NCI-H82 (cell line): ENCODE measurements at places on chromosomes 3 and 15.

GRCh38 chr3:139561959-139562676 is 22.6 kb upstream of the RBP1 start:
- peak; percentile 82 for DNase-seq

- DNase-seq = no peak
Observed at GRCh38 chr3:10437995-10438901, 67.1 kb downstream of the ATP2B2 start.

GRCh38 chr15:65096481-65097385 is 18.3 kb downstream of the UBAP1L start:
- peak; percentile 69 for DNase-seq

DNA sequence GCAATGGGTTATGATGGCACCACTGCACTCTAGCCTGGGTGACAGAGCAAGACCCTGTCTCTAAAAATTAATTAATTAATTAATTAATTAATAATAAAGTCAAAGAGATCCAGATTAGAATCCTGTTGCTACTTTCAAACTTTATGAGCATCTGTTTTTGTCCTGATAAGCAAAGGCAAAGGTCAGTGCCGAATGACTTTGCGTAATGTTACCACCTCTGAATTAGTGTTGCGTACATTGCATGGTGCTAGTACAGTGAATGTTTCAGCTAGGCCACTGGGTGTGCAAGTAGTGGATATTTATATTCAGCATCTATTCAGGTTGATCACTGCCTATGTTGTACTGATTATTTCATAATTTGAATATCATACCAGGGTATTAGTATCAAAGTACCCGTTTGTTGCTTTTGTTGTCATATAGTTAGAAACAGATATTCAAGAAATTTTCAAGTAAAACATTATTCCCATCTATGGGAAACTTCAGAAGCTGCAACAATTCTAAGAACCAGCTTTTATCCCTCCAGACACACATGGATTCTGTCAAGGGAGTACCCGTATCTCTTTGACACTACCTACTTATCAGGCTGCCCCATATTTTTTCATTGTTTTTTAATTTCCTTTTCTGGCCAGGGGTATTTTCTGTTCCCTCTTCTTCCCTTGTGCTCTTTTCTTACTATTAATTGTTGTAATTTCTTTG is 127.1 kb upstream of the GRM7 start:
- DNase-seq = no peak

DNA sequence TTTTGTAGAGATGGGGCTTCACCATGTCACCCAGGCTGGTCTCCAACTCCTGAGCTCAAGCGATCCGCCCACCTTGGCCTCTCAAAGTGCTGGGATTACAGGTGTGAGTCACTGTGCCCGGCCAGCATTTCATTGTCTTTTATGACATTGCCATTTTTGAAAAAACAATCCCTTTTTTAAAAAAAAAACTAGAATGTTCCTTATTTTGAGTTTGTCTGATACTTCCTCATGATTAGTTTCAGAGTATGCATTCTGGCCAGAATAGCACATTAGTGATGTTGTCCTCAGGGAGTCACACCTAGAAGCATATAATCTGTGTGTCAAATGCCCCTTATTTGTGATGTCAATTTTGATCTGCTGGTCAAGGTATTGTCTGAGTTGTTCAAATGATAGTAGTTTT is 21.2 kb upstream of the NMD3 start:
- DNase-seq = no peak

DNA sequence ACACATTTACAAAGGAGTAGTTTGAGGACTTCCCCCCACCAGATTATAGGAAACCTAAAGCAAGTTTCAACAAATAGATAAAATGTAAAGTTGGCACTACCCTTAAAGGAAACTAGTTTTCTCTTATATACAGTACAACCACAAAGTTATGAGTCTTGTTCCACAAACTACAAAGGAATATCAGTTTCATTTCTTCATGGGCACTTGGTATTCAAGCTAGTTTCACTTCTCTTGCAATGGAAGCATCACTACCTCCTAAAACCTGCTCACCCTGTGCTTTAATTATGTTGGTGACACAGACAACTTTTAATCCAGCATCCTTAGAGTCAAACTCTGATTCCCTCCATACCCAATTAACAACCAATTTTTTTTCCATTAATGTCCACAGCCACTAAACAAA is 707.0 kb downstream of the ROBO2 start:
- DNase-seq = no peak

GRCh38 chr15:25897658-25898057 is 34.5 kb upstream of the ATP10A start:
- no peak for DNase-seq

GRCh38 chr3:62433396-62433795 is 60.0 kb upstream of the FEZF2 start:
- peak; percentile 98 for DNase-seq

GRCh38 chr15:45854455-45855202 is 219.8 kb downstream of the SQOR start:
- no peak for DNase-seq

- DNase-seq = no peak
Observed at GRCh38 chr15:71596672-71597071, 213.7 kb upstream of the NR2E3 start.

- no peak for DNase-seq
Observed at GRCh38 chr3:85255949-85256348, 297.2 kb downstream of the CADM2 start.

GRCh38 chr3:41045491-41045890 is 153.8 kb upstream of the CTNNB1 start:
- no peak for DNase-seq

DNA sequence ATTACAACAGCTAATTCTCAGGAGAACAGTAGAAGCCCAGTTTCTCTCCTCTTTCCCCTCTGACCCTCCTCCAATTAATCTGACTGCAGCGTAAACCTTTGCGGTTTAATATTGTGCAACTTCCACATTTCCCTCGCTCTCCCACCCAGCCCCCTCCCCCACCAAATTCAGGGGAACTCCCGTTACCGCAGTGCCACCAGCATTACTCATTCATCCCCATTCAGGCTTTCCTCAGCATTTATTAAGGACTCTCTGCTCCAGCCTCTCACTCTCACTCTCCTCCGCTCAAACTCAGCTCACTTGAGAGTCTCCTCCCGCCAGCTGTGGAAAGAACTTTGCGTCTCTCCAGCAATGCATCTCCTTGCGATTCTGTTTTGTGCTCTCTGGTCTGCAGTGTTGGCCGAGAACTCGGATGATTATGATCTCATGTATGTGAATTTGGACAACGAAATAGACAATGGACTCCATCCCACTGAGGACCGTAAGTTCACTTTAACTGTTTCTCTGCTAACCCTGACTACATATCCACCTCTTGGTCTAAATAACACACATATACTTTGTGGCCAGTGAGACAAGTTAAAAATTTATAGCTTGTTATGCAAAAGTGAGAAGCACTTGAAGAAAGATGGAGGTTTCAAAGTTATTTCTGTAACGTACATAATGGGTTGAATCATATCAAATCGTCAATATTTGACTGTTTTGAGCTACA is at the start of gene PTX3:
PTX3 (plus strand) TSS at position 268 of the 709 bp plus-strand sequence; CDS start at position 352, 84 bp downstream.
- peak; percentile 20 for DNase-seq

- DNase-seq = peak; percentile 78
Observed at GRCh38 chr3:16456784-16457415, 56.6 kb downstream of the RFTN1 start.

DNA sequence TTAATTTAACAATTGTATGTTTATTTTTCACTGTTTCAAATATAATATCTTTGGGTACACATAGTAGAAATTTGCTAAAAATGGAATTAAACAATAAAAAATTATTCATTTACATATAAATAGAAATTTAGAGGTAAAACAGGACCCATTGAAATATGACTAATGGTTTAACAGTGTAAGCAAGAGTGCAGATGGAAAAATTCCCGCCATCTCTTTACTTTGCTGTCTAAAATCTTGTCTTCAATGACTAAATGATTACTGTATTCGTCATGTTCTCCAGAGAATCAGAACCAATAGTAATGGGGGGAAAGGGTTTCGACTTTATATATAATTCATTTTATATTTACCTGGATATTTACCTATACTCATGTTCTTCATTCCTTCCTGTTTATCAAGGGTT is 163.1 kb downstream of the IL1RAP start:
- DNase-seq = no peak

- DNase-seq = no peak
Observed at GRCh38 chr3:109977897-109978296, 640.6 kb upstream of the DPPA4 start.

DNA sequence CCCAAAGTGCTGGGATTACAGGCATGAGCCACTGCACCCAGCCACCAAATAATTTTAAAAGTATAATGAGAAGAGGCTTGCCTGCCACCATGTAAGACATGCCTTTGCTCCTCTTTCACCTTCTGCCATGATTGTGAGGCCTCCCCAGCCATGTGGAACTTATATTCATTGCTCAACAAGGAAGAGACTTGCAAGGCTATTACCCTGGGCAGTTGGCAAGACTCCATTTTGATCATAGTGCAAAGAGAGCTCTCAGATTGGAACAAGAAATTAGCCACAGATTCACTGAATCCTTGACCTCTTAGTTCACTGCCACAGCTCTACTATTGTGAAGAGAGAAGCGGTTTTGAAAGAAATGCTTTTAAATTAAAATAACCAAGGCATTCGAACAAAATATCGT is 6.1 kb downstream of the SCAP start:
- DNase-seq = no peak

DNA sequence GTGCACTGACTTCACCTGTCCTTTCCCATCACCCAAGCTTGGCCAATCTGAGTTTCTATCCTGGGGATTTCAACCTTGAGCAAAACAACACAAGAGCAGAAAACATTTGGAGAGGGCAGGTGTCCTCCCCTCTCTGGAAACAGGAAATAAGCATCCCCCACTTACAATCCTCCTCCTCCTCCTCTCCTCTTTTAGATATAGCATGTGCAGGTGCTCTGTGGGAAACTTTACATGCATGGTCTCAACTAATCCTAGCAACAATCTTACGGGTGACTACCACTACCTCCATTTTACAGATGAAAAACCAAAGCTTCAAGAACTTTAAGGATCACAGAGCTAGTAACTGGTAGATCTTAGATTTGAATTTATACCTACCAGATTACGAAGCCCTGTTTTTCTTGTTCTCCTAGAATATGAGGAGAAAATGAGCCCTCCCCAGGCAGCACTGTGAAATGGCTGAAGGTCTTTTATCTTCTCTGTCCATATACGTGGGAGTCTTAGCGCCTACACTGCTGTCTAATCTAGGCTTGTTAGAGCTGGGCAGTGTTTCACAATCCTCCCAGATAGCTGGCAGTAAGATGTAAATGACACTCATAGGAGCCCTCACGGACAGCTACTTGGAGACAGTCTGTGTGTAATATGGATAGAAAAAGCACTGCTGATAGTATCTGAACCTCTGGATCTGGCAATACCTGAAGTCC is 301.2 kb upstream of the PROK2 start:
- DNase-seq = no peak

GRCh38 chr15:26013981-26014380 is 150.9 kb upstream of the ATP10A start:
- DNase-seq = no peak

DNA sequence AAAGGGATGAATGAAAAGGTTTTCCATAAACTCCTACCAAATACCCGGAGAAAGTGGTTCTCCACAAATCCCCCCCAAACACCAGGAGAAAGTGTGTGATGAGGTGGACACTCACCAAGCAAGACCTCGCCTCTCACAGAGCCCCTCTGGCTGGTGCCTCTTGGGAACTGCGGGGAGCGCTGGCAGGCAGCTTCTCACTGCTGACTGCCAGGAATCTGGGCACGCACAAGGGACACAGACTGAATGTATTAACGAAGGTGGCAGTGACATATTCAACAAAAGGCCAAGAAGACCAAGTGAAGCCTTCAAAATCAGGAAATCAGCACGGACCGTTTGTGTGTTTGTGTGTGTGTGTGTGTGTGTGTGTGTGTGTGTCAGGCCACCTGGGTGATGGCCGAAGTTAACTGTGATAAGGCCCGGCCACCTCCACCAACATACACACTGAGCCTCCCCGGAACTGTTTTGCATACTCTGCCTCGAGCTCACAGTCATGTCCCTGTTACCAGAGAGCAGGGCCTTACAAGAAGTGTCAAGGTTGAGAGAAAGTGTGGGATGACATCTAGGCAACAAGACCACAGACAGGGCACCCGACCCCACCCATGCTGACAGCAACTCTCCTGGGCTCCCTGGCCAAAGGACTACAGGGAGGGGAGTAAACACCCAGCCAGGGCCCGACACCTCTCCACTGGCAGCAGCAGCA is 18.0 kb downstream of the ATP10A start:
- DNase-seq = no peak

DNA sequence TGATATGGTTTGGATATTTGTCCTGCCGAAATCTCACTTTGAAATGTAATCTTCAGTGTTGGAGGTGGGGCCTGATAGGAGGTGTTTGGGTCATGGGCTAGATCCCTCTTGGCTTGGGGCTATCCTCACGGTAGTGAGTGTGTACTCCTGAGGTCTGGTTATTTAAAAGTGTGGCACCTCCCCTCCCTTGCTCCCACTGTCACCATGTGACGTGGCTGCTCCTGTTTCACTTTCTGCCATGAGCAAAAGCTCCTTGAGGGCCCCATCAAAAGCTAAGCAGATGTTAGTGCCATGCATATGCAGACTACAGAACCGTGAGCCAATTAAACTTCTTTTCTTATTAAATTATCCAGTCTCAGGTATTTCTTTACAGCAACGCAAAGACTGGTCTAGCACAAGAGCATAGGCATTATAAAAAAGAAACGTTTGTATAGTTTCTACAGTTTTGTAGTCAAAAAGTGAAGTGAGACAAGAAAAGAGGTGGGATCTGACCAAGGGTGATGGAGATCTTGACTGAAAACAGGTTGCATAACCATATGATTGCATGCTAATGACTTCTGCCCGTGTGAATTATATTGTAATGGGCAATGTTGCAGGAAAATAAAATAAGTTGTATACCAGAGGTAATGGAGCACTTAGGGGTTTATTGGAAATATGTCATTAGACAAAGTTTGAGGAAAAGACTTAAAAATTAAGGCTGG is 28.5 kb upstream of the CLASP2 start:
- no peak for DNase-seq

DNA sequence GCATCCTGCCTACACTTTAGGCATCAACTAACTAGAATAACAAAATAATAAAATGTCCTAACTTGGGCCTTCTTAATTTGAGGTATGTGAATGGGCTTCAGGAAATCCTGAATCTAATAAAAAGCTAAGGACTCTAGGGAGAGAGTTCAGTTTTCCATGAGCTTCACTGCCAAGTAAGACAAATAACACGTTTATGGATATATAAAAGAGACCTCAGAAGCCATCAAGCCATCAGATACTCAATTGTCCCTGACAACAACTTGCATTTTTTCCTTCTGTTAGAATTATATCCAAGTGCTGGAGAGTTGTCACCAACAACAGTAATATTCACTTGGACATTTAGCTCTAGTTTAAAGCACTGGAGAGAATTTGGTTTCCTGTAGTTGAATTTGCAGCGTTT is 102.4 kb upstream of the IGSF10 start:
- DNase-seq = no peak

DNA sequence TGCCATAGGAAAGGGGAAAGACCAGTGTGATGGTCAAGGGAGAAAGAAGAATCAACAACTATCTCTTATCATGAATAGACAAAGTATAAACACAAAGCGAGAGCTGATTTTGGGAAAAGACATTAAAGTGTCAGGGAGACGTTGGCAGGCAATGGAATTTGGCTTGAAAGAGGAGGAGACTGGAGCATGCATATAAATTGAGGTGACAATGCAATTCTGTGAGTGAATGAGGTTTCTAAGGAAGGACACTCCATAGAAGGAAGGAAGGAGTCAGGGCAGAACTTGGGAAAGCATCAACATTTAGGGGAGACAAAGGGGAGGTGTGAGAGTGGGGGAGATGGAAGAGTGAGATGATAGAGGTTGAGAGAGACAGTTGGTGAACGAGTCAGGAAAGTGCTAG is 543.0 kb upstream of the TBL1XR1 start:
- DNase-seq = no peak
